ENCODE measurements at places on chromosomes 2 and 18.

- DNase-seq, result no peak
These were observed 4.5 kb downstream of the DYTN start for GRCh38 chr2:206713746-206714145.

DNA sequence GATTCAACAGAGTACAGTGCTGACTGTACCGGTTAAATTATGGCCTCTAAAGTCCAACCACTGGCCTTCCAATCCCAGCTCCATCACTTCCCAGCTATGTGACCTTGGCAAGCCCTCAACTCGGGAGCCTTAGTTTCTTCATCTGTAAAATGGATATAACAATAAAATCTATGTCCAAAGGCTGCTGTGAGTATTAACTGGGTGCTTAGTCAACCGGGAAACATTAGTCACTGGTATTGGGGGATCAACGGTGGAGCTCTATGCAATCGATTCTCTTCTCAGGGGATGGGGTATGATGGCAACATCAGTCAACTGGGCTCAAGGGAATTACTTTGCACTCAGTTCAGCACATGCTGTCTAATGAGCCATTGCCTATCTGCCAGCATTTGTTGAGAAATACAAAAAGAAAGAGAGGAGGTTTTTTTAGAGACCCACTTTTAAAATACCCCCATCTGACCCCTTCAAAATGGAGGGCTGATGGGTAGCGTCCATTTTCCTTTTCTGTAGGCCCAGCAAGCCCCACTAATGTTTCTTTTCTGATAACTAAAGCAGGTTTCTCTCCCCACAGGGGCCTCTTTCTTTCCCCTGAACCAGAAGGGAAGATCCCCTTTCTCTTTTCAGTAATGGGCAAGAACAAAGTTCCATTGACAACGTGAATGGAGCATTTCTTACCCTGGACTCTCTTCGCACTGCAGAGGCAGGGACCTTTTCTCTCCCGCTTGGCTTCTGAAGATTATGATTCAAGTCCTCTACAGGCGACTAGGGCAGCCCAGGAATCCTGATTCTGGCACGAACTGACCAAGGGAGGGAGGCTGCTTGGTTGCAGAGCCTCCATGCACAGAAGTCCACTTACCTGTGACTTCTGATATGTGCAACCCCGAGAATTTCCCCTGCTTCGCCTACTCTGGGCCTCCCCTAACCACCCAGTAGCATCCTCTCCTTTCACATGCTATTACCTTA, 8.7 kb upstream of the AGFG1 start:
- DNase-seq, result no peak

DNA sequence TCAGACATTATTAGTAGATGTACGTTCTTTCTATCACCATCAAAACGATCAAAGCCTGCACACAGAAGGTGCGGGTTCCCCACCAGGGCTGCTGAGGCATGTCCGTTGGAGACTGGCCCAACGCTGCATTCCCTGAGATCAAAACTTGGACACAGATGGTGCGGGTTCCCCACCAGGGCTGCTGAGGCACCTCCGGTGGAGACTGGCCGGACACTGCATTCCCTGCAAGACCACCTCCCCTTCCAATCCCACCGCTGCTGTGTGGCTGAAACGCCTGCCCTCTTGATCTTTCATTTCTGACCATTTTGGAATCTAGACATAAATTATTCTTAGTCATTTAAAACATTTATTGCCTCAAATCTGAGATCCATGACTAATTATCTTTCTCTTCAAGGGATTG, 254.2 kb upstream of the SALL3 start:
- no peak for DNase-seq

DNA sequence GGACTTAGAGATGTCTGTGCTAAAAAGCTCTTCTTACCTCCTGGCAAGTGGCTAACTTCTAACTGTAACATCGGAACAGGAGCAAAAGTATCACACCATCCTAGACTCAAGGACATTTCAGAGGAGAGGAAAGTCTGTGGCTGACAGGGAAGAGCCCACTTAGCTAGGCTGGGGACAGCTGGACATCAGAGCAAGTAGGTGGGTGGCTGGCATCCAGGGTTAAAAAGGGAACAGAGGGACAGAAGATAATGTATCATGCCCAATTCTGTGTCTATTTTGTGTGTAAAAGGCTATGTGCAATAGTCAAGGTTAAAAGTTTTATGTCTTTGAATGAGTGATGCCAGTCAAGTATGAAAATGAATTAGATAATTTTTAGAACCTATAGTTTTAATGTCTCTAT, 216.4 kb downstream of the GCA start:
- DNase-seq, result no peak

GRCh38 chr18:72995558-72995957, 127.8 kb upstream of the NETO1 start:
- DNase-seq, result no peak

- no peak for DNase-seq
These were observed 415.5 kb downstream of the MEIS1 start for GRCh38 chr2:66850376-66850775.

GRCh38 chr2:3768960-3769765, 65.8 kb downstream of the DCDC2C start:
- DNase-seq, result no peak

DNA sequence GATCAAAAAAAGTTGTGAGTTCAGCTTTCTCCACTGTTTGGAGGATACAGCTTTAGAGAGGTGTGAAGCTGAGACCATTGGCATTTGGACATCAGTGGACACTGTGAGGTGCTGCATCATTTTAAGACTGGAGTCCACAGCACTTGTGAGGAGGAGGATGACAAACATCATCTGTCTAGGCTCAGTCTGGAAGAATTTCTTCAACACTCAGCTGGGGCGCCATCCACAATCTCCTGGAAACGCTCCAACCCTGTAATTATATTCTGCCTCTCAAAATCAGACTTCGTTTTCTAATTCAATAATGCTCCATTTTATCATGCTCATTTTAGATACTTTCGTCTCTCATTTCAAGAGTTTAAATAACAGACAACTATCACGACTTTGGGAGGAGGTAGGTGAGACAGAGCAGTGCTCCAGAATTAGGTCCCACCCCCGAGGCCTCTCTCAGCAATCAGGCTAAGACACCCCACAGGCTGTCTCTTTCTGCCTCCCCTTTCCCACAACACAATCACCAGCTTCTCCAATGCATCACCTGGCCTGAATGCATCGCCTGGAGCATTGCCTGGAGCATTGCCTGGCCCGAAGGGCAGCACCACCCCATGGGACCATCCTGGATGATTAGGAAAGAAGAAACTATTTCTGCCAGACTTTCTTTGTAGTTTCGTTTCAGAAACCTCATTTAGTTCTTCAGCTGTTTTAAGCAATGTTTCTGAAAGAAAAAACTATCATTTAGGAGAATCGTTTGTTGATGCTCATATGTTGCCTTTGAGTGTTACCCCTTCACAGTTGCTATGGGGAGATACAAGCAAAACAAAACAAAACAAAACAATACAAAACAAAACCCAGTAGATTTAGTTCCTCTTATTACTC, 37.0 kb upstream of the DPP10 start:
- no peak for DNase-seq

DNA sequence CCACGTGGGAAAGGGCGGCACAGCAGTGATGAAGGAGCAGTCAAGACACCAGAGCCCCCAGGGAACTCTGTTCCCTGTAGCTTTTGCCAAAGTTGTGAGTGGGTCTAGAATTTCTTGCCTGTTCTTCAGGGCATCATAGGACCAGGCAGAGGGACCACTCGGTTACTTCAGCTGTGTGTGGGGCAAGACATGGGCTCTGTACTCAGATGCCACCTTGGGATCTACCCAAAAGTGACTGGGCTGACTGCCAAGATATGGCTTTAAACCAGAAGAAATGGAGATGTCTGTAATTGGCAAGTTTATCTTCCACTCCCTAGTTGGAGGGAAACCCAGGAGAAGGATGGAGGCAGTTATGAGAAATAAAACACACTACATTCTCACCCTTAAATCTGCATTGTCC, 29.6 kb downstream of the KCNF1 start:
- no peak for DNase-seq

GRCh38 chr18:49920731-49921130, 107.4 kb upstream of the ACAA2 start:
- DNase-seq, result no peak

DNA sequence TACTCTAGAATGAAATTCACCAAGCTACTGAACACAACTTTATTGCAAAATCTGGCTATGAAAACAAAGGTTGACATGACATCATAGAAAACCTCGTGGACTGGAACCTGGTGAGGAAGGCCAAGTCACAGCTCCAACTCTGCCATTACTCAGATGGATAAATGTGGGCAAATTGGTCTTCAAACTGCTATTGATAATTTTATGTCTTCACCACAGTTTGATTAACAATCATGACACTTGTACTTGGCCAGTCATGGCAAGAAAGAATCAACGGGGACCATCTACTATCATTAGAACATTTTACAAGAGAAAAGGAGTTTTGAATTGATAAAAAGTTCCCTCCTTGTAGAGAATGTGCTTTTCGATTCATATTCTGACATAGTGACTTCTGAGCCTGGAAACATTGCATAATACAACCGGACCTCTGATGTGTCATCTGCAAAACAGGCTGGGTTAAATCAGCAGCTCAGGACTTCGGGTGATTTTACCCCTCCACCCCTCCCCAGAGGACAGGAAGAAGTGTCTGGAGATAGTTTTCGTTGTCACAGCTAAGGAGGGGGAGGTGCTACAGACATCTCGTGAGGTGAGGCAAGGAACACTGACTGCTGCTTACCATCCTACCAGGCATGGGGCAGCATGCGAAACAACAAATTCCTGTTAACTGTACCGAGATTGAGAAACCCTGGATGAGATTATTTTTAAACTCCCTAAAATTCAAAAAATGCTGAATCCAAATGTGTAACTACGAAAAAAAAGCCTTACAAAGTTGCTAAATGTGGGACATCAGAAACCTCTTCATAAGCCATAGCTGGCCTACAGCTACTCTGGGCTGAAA, 8.4 kb downstream of the L3MBTL4 start:
- DNase-seq, result no peak

GRCh38 chr2:43084699-43085091, 141.7 kb downstream of the ZFP36L2 start:
- DNase-seq, result no peak

GRCh38 chr2:71789556-71790204, 336.3 kb downstream of the DYSF start:
- no peak for DNase-seq

DNA sequence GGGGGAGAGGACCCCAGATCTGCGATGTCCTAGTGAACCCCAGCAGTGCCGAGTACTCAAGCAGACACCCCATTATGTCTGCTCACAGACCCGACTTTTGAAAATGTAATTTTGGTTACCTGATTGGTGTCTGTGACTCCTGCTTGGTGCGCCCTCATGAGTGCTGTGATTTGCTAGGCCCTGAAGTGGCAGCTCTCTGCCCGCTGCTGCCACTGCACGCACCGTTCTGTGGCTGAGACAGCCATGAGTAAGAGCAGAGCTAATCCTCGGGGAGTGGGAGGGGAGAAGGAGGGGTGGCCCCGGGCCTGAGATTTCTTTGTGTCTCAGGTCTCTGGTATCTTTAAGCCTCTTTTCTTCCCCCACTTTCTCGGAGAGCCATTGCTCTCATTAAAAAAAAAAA, 18.2 kb downstream of the FHOD3 start:
- DNase-seq, result no peak

GRCh38 chr2:94994063-94994913, 31.2 kb upstream of the MAL start:
- DNase-seq, result no peak

DNA sequence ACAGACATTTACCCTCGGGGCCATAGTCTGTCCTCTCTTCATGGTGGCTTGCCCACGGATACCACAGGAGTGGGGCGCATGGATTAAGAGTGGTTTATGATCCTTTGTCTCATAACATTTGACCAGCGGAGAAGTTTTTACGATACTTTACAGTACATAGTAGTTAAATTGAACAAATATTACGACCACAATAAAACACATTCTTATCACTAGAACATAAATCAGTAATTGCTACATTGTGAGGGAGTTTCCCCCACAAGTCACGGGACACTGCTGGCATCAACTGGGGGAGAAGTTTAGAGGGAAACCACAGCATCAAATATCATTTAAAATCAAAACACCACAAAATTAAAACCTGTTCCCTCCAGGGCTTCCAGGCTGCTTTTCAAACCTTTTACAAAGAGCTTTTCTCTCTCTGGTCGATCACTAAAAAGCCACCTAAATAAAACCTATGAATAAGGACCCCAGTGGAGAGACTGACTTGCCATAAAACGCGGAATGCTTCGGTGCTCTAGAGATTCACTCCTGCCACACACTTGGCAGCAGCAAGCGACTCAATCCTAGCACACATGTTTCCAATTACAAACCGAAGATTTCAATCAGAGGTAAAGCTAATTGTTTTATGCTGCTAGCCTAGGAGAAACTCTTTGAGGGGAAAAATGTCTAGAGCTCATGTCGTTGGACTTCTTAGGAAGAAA, 173.7 kb upstream of the HNRNPA3 start:
- DNase-seq, result no peak

DNA sequence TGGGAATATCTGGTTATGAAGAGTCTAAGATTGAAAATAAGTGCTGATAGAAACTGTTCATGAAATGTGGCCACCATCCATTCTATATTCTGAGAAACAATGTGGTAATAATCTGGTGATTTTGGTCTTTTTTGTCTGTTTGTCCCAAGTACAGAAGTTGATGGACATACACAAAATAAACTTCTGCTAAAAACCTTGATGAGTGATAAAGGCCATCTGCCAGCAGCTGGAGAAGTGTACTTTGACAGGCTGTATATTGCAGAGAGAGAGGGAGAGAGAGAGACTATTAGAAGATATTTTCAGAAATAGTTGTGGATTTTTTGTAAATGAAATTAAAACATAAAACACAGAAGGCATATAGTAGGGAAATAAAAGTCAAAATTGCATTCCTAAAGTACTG, 96.9 kb upstream of the NABP1 start:
- no peak for DNase-seq

GRCh38 chr18:9570255-9570654, 44.1 kb downstream of the PPP4R1 start:
- DNase-seq, result no peak

GRCh38 chr2:10407841-10408648, 40.1 kb downstream of the ODC1 start:
- no peak for DNase-seq
